DMS153 (cell line): ENCODE measurements at places on chromosomes 4 and X.

- no peak for DNase-seq
Observed at GRCh38 chr4:161208564-161208963, 955.2 kb downstream of the FSTL5 start.

DNA sequence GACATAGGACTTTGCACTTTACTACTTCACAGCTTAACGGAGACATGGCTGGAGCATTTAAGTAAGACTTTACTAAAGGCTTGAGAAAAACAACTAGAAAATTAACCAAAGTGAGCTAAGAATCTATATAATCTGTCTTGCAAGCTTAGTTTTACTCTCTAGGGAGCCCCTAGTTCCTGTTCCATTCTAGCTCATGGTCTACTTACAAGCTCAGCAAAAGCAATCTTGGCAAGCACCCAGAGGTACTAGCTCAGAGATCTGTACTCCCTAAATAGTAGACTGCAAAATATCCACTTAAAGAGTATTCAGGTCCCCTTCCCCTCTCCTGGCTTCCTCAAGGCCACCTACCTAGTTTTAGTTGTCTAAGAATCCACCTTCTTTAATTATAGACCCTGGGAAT lies 469.0 kb downstream of the IDS start:
- no peak for DNase-seq

GRCh38 chr4:119179011-119179410 lies 33.5 kb upstream of the USP53 start:
- no peak for DNase-seq

GRCh38 chr4:80461412-80461811 lies 125.9 kb downstream of the CFAP299 start:
- peak; percentile 28 for DNase-seq

- DNase-seq, result peak; percentile 95
Observed at GRCh38 chr4:185912779-185913178, 100.8 kb upstream of the SORBS2 start.
